ENCODE measurements at places on chromosomes 2 and 18.

- no peak for DNase-seq
Observed at GRCh38 chr2:164479460-164479859, 141.8 kb downstream of the GRB14 start.

DNA sequence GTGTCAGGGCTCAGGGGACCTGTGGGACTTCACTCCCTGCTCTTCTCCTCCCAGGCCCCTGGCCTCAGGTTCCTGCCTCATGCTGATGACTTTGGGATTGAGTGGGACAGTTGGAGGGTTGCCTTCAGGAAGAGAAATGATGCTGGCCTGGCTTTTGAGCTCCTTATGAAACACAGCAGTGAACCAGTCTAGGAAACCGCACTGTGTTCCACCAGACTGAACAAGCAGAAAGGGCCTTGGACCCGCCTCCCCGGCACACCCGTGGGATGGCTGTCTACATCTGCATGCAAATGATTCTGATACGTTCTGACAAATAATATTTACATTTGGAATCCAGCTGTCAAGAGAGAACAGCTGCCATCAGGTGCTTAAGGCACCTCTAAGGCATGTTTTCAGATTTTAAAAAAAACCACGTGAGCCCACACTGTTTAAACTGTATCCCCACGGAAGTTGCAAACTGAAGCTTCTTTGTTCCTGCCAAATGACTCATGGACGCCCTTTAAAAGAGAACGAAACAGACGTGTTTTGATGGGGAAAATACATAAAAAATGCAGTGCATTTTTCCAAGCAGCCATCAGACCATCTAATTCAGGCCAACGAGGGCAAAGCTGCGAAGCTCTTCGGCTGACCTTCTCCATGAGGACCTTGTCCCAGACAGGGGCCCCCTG is 27.6 kb upstream of the ASAP2 start:
- peak; percentile 77 for DNase-seq

- DNase-seq = no peak
Observed at GRCh38 chr2:225326969-225327368, 72.5 kb upstream of the NYAP2 start.

GRCh38 chr2:161246281-161246680 is 61.9 kb upstream of the PSMD14 start:
- DNase-seq = no peak

DNA sequence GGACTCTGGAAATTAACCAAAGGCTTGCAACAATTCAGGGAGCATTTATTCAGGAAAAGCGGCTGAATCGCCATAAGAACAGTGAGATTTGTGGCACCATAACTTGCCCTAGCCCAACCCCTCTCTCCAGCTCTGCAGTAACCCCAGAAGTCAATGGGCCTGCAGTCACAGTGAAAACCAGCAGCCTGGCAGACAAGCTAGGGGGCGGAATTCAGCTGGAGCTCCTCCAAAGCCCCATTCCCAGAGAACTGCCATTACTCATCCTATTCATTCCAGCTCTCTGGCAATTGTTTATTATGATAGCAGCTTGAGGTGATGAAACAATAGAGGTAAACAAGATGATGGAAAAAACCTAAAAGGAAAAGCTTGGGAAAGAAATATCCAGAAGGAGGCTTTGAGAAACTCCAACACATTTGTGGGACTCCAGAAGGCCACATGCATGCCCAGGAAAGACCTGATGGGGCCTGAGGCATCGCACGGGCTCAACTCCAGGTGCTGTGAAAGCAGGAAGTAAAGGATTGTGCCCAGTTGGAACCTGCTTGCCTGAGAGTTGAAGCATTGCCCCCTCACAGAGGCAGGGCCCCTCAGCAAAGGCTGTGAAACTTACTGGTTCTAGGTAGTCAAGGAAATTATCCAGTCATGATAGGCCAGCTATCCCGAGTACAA is 126.7 kb downstream of the TWIST2 start:
- no peak for DNase-seq

- no peak for DNase-seq
Observed at GRCh38 chr2:74227646-74228045, 29.2 kb downstream of the MTHFD2 start.

GRCh38 chr18:79789901-79790890 is 7.5 kb upstream of the KCNG2 start:
- peak; percentile 61 for DNase-seq

DNA sequence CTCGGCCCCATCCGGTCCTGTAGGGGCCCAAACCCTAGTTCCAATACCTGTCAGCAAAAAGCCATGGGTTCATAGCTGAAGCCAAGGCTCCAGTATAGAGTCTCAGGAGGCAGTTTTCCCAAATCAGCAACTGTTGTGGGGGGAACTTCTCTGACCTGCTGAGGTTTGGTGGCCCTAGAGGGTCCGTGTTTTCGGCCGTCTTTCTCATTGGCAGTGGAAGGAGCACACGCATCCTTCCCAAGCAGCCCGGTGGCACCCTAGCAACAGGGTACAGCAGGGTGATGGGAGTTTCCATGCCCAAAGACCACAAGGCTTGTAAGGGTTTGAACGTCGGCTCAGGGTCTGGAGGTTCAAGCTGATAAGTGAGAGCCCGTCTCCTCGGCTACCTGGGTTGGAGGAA is 6.6 kb downstream of the FOSL2 start:
- DNase-seq = no peak

DNA sequence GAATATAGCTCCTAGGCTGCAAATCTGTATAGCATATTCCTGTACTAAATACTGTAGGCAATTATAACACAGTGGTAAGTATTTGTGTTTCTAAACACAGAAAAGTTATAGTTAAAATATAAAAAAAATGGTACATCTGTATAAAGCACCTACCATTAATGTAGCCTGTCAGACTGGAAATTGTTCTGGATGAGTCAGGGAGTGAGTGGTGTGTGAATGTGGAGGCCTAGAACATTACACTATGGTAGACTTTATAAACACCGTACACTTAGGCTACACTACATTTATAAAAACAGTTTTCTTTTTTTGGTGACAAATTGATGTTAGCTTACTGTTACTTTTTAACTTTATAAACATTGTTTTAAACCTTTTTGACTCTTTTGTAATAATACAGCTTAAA is 226.3 kb downstream of the CCDC85A start:
- DNase-seq = no peak

DNA sequence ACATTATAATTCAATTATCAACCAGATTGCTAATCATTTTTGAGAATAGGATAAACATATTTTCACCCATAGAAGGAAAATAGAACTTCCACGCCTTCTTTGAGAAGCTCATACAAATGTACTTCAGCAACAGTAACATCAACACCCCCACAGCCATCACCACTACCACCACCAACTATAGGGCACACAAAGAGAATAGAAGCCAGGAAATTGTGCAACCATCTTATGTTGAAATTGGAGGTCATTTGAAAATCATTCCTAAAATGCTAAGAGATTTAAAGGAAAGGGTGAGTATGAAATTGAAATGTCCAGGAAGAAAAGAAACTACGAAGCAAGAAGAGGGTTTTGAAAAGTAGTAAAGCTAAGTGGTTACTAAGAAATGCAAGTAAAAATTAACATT is 563.4 kb downstream of the ZNF804A start:
- DNase-seq = no peak

DNA sequence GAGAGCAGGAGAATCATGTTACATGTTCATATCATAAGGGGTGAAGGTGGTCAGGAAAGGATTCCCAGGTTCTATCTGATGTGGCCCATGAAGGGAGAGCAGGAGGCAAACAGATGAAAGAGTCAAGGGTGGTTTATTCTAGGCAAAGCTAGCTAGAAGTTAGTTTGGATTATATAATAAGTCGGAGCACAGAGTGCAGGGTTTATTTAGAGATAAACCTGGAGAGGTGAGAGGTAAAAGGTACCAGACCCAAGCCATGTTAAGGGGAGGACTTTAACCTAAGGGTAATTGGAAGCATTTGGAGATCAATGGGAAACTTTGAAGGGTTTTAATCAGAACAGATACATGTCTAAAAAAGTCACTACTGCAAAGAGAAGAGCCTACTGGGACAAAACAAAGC is 69.2 kb upstream of the LRATD1 start:
- DNase-seq = no peak

- DNase-seq = no peak
Observed at GRCh38 chr18:78601349-78601748, 378.3 kb upstream of the SALL3 start.
